Stimulated activated CD4-positive, alpha-beta T cell treated with anti-CD3 and anti-CD28 coated beads, Interleukin-1b, Interleukin-23, amount 100 ng/mL, for 1 hour (primary cell): ENCODE measurements at places on chromosomes 11 and 22.

GRCh38 chr11:64534391-64534801 is 56.6 kb upstream of the SLC22A12 start:
- no peak for DNase-seq

- DNase-seq: no peak
Observed at GRCh38 chr11:124612567-124613246, 1.5 kb downstream of the PANX3 start.

DNA sequence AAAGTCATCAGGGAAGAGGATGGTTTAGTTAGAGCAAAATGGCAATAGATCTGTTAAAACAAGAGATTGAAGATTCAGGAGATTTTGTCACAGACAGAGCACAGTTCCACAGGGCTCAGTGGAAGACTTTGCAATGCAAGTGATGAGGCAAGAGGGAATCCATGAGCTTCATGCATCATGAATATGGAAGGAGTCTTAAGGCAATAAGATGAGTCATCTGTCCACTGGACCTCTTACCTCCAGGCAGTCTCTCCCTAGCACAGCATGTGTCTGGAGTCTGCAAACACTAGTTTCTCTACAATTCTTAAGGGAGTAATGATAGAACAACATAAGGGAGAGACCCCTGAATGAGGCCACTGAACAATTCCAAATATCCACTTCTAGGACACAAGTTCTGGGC is 245.7 kb downstream of the NXPE2 start:
- no peak for DNase-seq

GRCh38 chr22:31253949-31254348 is 38.3 kb downstream of the PIK3IP1 start:
- no peak for DNase-seq

DNA sequence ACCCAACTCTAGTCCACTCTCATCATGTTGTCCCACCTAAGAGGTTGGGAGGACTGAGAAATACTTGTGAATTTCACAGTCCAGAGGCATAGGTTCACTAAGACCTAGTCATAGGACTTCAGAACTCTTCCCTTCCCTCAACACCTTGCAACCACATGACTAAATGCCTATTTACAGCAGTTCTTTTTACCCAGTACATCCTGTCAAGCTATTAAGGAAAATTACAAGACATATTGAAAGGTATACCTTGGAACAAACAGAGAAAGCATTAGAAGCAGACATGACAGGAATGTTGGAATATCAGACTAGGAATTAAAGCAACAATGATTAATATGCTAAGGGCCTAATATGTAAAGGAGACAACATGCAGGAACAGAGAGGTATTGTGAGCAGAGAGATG is 563.8 kb upstream of the LRRC4C start:
- no peak for DNase-seq

DNA sequence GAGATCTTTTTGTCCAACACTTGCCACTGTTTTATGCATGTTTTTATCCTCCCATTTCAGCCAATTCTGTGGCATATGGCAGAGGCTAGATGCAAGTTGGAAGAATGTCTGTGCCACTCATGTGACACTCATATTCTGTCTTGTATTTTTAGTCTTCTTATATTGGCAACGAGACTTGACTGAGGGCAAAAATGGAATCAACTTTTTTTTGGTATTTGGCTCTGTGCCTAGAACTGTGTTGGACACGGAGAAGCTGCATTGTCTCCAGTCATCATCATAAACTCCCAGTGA is 1.7 kb upstream of the FZD4 start:
- DNase-seq: no peak

DNA sequence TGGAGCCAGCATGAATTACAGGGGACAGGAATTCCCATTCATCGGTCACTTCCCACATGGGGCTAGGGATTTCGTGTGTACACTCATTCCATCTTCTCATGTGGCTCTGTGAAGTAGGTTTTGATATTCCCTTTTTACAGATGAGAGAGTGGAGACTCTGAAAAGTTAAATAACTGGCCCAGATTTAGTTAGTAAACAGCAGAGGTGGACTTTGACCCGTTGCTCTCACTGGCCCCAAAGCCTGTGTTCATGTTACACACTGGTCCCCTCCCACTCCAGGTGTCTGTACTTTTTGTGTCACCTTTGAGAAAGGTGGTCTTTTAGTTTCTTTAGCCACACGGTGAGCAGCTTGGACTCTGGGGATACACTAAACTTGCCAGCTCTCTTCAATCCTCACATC is 108.5 kb downstream of the MICAL2 start:
- DNase-seq: no peak

DNA sequence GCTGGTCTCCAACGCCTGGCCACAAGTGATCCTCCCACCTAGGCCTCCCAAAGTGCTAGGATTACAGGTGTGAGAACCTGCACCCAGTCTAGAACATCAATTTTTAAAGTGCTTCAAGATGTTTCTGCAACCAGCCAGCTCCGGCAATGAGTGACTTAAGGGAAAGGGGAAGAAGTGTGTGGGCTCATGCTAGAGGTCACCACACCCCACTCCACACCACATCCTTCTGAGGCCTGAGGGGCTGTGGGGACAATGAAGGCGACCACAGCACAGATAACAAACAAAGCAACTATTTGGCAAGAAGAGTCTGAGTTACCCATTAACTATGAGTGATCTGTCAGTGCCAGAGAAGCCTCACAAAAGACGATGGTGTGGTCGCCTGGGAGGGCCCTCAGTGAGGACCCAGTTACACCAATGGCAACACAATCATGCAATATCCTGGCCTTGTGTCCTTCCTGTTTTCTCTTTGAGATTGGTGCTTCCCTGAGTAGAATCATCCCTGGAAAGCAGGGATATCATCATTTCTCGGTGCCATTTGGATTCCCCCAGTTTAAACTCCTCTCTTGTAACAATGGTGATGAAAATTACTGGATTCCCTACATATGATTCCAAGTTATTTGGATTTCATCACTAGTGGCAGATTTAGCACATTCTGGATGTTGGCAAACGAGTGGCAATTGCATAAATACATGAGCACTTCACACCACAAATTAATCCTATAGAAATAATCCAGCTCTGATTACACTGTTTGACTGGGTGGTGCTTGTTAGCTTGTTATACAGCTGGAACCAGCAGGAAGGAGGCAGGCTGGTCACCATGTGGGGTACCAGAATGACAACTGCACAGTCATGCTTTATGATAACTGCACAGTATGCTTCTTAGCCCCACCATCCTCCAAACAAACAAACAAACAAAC is 18.4 kb downstream of the ABTB2 start:
- no peak for DNase-seq

- DNase-seq: no peak
Observed at GRCh38 chr11:65216830-65217229, 35.1 kb downstream of the CAPN1 start.

DNA sequence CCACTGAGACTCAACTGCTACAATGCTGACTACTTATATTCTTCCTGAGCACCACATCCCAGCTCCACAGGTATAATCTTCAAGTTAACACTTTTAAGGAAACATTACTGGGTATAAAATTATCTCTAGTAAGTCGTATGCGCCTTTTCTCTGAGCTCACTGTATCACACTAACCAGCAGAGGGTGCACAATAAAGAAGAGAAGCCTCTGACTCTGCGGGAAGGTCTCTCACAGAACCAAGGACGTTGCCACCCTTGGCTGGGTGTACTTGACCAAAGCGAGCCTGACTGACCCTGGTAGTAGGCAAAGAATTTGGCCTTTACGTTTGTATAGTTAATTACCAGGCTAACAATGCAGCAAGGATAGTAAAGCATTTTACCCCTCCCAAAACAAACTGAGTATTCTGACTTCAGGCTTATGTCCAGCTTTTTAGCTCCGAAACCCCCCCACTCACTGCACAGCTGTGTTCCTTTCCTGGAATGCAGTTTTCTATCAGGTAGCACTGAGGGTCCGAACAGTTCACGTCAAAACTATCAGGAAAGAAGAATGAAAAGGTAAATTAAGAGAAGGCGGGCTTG is at the start of gene BTBD18:
Gene BTBD18, minus strand, starts transcription at position 144 of the 578 bp plus-strand sequence. CDS start 631 bp downstream, outside the sequence.
- DNase-seq: no peak
